ENCODE measurements at places on chromosomes 2 and 18.
A peak's percentile ranks its signal among the peaks of the same experiment; 100 is the strongest.

DNA sequence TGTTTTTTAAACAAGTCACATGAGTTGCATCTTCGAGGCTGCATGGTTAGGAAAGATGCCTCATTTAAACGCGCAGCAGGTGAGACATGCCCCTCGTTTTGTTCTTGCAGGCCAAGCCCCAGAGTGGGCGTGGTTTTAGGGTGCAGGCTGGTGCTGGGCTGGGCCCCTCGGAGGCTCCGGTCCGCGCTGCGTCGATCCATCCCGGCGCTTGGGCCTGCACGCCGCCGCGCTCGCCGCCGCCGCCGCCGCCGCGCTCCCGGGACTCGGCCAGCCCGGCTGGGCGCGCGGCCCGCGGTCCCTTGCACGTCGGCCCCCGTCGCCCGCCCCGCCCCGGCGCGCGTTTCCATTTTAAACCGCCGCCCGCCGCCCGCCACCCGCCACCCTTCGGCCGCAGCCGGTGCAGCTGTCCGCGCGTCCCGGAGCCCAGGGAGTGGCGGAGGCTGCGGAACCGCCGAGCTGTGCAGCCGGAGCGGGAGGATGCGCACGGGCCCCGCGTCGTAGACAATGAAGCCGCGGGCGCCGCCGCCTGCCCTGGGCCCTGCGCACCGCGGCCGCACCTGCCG is 175.5 kb downstream of the AGAP1 start:
- DNase-seq: peak; percentile 63

- DNase-seq: no peak
Observed at GRCh38 chr2:162013514-162014475, 60.2 kb downstream of the DPP4 start.

DNA sequence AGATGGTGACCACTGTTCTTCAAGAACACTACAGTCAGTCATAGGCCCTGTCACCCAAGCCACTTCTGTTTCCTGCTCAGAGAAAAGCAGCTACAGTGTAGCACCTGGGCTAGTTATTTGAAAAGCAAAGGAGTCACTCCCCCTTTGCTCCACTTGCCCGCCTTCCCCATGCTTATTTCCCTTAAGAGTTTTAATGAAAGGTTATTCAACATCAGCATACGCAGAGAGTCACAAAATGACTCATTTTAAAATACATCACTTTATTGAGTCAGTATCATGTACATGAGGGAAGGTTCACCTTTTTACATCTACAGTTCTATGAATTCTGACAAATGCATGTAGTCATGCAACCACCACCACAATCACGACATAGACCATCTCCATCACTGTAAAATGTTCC is 71.3 kb downstream of the TNFRSF11A start:
- DNase-seq: no peak

DNA sequence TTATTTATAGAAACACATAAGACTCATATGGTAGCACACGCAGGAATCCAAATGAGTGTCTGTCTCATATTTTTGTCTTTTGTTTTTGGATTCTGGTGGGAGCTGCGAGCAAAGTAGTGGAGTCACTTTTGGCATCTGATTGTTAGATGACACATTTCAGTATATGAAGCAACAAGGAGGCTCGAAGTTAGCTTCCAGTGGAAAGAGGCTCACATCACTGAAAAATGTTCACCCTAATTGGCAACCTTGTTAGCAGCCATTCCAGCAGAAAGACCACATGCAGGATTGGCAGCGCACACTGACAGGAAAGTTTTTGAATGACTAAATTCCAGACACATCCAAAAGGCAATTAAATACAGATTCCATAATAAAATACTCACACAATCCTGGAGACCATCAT is 87.4 kb downstream of the MYT1L start:
- DNase-seq: no peak

DNA sequence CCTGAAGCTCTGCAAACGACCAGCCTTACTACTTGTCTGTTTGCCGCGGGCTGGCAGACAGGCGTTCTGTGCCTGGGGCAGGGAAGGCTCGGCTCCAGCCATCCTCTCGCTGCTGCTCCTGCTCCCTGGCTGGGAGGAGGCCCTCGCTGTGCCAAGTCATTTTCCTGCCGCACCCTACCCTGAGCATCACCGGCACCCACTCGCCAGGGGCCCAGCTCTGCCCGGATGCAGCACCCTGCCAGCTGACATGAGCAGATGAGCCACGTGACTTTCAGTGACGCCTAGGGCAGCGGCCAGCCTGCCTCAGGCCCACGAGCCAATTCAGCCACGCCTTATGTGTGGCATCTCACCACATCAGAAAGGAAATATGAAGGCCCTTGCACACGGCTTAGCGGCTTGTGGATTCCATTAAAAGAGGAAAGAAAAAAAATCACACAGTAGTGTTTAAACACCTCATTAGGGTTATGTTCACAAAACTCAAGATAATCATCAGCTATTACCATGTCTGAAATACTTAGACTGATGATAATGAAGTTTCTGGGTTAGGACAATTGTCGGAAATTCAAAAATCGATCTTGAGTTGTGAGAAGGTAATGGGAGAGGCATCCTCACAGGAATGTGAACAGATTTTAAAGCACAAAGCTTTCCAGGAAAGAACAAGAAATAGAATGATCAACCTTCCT is 250.5 kb downstream of the TWIST2 start:
- DNase-seq: no peak

- no peak for DNase-seq
Observed at GRCh38 chr18:10530002-10530401, 4.2 kb downstream of the NAPG start.

- DNase-seq: no peak
Observed at GRCh38 chr2:23449413-23449812, 64.4 kb downstream of the KLHL29 start.

- no peak for DNase-seq
Observed at GRCh38 chr2:136255648-136256461, 137.9 kb upstream of the CXCR4 start.

- no peak for DNase-seq
Observed at GRCh38 chr2:222049946-222050345, 248.9 kb downstream of the PAX3 start.

DNA sequence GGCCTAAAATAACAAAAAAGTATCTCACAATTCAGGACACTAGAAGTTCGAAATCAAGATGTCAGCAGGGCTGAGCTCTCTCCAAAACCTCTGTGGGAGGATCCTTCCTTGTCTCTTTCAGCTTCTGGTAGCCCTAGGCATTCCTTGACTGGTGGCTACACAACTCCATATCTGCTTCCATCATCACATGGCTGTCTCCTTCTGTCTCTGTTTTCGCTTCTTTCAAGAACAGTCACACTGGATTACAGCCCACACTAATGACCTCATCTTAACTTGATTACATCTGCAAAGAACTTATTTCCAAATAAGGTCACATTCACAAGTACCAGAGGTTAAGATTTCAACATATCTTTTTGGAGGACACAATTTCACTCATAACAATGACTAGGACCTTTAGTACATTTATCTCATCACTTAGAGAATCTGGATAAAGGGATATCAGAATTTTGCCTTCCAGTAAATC is 275.2 kb downstream of the IRS1 start:
- peak; percentile 88 for DNase-seq

- no peak for DNase-seq
Observed at GRCh38 chr2:238095143-238095542, 5.0 kb upstream of the ESPNL start.

DNA sequence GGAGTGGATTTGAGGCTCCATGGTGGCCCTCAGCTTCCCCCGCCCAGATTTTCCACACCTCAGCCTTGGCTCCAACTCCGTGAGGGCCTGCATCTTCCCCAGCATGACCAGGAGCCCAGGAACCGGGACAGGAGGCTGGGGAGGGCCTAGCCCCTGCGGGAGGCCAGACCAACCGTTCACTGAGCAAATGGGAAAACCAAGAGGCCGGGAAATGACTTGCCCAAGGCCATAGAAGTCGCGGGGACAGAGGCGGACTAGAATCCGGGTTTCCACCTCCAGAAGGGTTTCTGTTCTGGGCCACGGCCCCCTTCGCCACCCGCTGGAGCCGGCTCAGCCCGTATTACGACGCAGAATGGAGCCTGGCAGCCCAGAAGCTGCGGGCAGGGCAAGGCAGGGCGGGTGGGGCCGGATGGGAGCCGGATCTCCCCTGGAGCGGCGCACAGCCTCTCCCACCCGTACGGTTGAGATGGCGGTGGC is 7.9 kb upstream of the CRYBA2 start:
- DNase-seq: no peak

- DNase-seq: no peak
Observed at GRCh38 chr2:235647264-235647663, 153.4 kb downstream of the AGAP1 start.

- no peak for DNase-seq
Observed at GRCh38 chr2:133080822-133081221, 410.8 kb upstream of the LYPD1 start.

DNA sequence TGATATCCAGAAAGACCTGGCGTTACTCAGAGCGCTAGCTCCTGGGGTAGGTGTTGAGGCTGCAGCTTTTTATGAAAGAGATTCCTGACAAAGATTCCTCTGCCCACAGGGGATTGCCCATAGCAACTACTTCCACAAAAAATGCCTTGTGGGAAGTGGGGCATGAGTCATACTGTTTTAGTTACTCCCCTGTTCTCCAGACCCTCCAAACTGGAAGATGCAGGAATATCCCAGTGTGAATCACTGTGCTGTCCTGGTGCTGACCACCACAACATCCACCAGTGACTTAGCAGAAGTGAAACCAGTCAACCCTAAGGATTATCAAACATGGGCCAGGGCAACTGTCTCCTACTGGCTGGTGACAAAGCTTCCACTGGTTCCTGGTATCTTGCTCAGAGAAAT is 61.8 kb downstream of the CDH2 start:
- DNase-seq: peak; percentile 95

DNA sequence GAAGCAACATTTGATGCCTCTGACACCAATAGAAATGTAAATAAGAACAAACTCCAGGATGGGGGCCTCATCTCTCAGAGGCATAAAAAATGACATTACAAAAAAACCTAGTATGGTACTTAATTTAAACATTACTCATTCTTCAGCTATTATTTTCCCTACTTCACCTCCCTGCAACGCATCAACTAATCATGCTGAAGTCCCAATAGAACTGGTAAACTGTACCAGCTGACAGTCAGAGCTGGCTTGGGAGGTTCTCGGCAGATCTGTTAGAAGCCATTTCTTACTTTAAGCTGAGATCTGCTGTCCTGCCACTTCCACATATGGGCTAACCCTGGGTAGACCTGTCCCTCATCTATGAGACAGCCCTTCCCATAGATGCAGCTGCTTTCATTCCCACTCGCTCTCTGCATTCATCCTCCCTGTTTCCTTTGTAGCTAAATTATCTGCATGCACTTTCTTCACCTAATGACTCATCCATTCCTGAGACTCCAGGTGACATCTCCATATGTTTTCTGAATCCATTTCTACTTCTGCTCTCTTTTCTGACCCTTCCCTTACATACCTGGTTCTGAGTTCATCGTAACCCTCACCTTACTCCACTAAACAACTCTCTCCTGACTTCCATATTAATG is 108.1 kb downstream of the AOX1 start:
- DNase-seq: peak; percentile 42

GRCh38 chr2:95314598-95314963 is 17.4 kb downstream of the KCNIP3 start:
- no peak for DNase-seq

GRCh38 chr2:65885266-65885665 is 452.9 kb upstream of the SPRED2 start:
- no peak for DNase-seq

- peak; percentile 44 for DNase-seq
Observed at GRCh38 chr2:11753886-11754699, 7.7 kb downstream of the LPIN1 start.

DNA sequence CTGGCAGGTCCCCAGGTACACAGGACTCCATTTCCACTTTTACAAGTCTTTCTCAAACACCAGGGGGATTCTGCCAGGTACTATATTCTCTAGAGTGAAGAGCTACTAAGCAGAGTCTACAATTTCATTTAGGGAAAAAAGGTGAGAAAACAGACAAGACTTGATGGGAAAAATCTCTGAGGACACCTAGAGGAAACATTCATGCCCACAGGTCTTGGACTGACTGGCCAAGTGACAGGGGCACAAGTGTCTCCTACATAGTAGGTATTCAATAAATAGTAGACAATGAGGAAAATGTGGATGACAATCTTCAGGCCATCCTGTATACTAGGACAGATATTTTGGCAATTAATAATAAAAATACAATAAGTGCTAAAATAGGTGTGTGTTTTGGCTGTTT is 228.6 kb downstream of the CLIP4 start:
- no peak for DNase-seq

DNA sequence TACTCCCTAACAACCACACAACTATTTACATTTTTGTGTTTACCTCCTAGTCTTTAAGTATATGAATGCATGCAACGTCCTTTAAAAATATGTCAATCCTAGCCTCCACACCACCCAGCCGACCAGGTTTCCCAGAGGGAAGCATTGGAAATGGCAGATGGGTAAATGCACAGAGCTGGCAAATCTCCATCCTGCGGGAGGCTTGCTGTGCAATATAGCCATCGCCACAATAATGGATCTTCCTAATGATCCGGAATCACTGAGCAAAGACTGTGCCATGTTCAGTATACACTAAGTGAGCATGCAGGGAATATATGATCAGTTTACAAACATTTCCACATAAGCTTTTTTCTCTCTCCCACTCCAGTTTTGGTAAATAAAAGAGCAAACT is 131.8 kb downstream of the NEDD4L start:
- no peak for DNase-seq

- DNase-seq: no peak
Observed at GRCh38 chr2:239496700-239497099, 95.9 kb upstream of the HDAC4 start.

DNA sequence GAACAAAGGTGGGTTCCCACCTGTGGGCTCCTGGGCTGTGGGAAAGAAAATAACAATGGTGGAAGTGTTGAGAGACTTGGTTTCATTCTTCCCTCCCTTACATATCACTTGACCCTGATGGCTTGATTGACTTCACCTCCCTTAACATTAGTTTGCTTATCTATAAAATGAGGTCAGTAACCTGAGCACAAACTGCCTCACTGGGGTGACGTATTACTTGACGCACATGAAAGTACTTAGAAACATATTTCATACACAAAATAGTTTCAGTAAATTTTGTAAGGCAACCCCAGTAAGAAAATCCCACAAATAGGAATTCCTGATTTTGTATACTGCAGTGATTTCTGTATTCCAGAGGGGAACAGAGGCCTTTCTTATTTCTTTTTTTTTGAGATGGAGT is 29.4 kb upstream of the LPIN2 start:
- DNase-seq: no peak

GRCh38 chr18:51011709-51012108 is 18.3 kb upstream of the SMAD4 start:
- no peak for DNase-seq

GRCh38 chr2:85325466-85325811 is 2.4 kb downstream of the TGOLN2 start:
- DNase-seq: no peak

- no peak for DNase-seq
Observed at GRCh38 chr2:16082276-16082675, 141.9 kb downstream of the MYCN start.

- DNase-seq: peak; percentile 59
Observed at GRCh38 chr18:25055076-25055475, 296.9 kb downstream of the ZNF521 start.

GRCh38 chr2:48461721-48462120 is 68.2 kb upstream of the STON1 start:
- DNase-seq: no peak
